ENCODE measurements at places on chromosomes 2 and 18. TPM values are rescaled to one million over a fixed set of nuclear protein-coding genes. Genes with fewer than 3 reads are reported as not detected.
A peak's percentile ranks its signal among the peaks of the same experiment; 100 is the strongest.

Gene UGT1A9
- polyA plus RNA-seq: not detected

Gene COL4A3
- not detected for polyA plus RNA-seq

Gene DNER
- polyA plus RNA-seq: 1.6 TPM

Gene LRATD1
- polyA plus RNA-seq: 9.6 TPM

Gene FHOD3
- 36.4 TPM for polyA plus RNA-seq

Gene GKN1
- 0.15 TPM for polyA plus RNA-seq

Gene PSTPIP2
- 1.4 TPM for polyA plus RNA-seq

Gene CNTNAP5
- 0.75 TPM for polyA plus RNA-seq

Gene NEMP2
- polyA plus RNA-seq: 5.6 TPM

Gene NEDD4L
- 38.5 TPM for polyA plus RNA-seq

Gene RAD51AP2
- 0.13 TPM for polyA plus RNA-seq

GRCh38 chr2:151037434-151037833, 224.2 kb downstream of the RBM43 start:
- DNase-seq: no peak

- DNase-seq: no peak
These were observed 272.2 kb downstream of the PRKCE start for GRCh38 chr2:45923701-45924100.

- DNase-seq: no peak
These were observed 77.3 kb downstream of the LPIN2 start for GRCh38 chr18:2935438-2936192.

GRCh38 chr2:174985614-174986013, 19.6 kb downstream of the CHN1 start:
- DNase-seq: peak; percentile 60

GRCh38 chr18:79798346-79798998, 734 bp downstream of the KCNG2 start:
- no peak for DNase-seq

DNA sequence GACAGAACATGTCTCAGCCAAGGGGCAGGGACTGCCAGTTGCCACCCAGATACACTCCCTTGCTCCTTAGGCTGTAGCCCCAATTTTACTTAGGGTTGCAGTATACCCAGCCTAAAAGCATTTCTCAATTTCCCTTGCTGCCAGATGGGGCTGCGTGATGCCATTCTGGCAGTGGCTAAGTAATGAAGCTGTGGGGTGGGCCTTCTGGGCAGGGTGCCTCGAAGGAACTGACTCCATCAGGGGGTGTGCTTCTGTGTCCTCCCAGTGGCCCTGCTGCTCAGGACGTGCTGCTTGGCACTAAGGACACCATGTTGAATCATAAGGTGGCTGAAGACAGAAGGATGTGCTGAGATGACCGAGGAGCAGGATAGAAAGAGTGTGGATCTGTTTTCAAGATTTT, 74.2 kb downstream of the VWA3B start:
- no peak for DNase-seq

GRCh38 chr2:191748059-191748461, 70.1 kb downstream of the NABP1 start:
- DNase-seq: peak; percentile 48

DNA sequence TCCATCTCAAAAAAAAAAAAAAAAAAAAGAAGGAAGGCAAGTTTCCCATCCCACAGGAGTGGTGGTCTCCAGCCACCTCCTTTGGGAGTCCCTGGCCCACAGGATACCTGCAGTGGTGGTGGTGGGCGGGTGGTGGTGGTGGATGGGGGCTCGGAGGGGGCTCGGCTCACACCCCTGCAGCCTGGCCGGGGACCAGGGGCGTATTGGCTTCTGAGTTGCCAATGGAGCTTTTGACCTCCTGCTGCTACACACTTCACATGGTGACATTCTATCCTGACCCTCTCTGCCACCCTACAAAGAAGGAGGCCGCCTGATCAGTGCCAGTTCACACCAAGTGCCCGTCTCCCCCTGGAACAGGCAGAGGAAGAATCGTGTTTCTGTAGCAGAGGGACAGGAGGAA, 119.6 kb downstream of the NFATC1 start:
- DNase-seq: no peak

GRCh38 chr2:190717306-190717705, 68.4 kb downstream of the NAB1 start:
- DNase-seq: no peak

GRCh38 chr2:11128243-11128951, 26.9 kb upstream of the SLC66A3 start:
- peak; percentile 52 for DNase-seq

- no peak for DNase-seq
These were observed 25.9 kb upstream of the ALLC start for GRCh38 chr2:3631851-3632659.

- DNase-seq: peak; percentile 21
These were observed 198.9 kb downstream of the ADCYAP1 start for GRCh38 chr18:1103537-1103936.

DNA sequence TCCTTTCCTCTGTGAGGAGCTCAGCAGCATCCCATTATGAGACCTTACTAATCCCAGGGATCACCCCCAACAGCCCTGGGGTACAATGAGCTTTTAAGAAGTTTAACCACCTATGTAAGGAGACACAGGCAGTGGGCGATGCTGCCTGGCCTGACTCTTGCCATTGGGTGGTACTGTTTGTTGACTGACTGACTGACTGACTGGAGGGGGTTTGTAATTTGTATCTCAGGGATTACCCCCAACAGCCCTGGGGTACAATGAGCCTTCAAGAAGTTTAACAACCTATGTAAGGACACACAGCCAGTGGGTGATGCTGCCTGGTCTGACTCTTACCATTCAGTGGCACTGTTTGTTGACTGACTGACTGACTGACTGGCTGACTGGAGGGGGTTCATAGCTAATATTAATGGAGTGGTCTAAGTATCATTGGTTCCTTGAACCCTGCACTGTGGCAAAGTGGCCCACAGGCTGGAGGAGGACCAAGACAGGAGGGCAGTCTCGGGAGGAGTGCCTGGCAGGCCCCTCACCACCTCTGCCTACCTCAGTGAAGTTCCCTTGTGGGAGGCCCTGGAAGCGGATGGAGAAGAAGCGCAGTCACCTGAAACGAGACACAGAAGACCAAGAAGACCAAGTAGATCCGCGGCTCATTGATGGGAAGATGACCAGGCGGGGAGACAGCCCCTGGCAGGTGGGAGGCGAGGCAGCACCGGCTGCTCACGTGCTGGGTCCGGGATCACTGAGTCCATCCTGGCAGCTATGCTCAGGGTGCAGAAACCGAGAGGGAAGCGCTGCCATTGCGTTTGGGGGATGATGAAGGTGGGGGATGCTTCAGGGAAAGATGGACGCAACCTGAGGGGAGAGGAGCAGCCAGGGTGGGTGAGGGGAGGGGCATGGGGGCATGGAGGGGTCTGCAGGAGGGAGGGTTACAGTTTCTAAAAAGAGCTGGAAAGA, 7.6 kb downstream of the PROC start:
- DNase-seq: no peak

DNA sequence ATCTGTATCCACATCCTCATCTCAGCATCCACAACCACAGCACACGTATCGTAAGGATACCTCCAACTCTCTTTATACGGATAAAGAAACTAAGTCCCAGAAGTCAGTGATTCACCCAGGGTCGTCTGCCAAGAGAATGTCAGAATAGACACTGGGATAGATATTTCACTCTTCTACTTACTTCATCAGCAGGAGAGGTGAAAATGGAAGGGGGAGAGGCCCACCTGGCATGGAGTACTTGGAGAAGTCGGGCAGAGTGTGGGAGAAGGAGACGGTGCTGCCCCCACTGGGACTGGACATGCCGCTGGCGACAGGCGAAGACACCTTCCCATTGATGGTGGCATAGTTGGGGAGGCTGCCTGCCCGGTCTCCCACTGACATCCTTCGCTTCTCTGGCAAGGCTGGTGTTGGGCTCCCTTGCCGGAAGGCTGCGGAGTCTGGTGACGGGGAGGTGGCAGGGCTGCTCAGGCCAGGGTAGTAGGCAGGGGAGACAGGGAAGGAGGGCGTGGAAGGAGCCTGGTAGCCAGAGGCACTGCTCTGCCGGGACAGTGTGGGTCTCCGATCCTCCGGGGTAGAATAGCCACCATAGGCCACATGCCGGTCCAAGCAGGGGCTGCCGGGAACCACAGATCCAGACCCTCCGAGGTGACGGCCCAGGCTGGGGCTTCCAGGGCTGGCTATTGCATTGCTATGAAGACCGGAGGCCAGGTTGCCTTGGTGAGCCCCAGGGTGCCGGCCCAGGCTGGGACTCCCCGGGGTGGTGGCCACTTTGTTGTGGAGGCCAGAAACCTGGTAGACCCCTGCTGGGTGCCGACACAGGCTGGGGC, 185.1 kb downstream of the TNS1 start:
- DNase-seq: no peak

GRCh38 chr2:34242763-34243123, 643.6 kb upstream of the FAM98A start:
- peak; percentile 14 for DNase-seq

DNA sequence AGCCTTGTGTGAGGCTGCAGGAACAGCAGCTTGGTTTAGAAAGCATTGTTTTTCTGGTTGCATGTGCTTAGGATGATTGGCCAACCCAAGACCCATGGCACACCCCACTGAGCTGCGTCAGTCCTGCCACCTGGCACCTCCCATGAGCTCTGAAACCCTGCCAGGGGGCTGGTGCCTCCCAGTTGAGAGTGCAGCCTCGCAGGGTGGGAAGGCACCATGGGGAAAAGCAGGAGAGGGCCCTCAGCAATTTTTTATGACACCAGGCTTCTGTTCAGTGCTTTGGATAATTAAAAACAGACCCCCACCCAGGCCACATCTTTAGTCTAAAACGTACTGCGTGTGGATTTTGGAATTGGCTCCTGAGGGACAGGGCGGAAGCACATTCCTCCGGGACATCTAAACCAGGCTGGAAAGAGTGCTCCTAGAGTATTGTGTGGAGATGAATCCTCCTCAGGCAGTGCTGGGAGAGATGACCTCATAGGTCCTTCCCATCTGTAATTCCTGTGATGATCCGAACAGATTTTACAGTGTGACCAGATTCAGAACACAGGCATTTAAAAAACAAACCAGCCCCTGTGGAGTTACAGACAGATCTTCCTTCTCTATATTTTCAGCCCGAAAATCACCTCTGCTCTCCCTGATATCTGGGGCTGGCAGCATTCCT, 438.3 kb downstream of the ZNF521 start:
- peak; percentile 68 for DNase-seq

DNA sequence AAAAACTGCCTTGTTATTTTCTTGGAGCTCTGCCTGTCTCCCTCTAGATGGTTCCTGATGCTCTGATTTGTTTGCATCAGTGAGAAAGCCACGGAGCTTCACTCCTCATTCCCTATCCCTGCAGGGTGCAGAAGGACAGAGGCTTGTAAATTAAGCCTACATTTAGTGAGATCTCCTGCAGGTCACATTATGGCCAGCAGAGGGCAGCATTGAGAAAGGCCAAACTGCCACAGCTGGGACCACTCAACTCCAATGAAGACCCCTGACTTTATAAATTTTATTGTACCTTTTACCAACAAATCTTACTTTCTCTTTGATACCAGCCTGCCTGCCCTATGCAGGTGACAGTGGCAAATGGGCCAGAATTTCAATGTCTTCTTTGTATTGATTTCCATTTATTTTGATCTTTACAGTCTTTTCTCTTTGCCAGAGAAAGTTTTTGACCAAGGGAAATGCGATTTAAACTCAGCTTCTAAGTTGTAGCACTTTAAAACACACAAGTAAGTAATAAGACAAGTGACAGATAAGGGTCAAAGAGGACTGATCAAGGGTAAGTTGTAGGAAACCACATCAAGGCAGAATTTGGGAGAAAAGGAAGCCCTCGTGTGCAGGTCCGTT, 1029.1 kb upstream of the KLHL29 start:
- DNase-seq: peak; percentile 52

DNA sequence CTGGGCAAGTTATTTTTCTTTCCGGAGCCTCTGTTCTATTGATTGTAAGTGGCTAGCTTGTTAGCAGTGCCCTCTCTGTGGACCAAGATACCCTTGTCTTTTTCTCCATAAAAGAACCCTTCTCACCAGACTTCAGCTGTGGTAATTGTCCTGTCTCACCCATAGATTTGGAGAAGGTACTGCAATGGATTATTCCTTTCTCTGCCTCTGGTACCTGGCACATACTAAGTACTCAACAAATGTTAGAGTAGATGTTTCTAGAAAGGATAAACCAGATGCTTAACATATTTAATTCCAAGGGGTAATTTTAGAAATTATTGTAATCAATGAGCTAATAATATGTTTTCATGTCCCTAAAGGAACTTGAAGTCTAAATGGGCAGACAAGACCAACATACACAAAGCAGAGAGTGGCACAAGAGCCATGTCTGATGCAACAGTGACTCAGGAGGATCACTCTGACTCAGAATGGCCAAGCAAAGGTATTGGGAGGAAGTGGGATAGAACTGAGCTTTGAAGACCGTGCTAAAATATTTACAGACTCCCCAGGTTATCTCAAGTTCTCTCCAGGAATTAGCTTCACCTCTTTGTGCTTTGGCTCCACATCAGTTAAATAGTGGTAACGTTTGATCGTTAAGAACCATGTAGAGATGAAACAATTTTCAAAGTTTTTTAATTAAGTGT, 129.7 kb upstream of the OSR1 start:
- no peak for DNase-seq

GRCh38 chr18:68679528-68679927, 35.4 kb downstream of the TMX3 start:
- no peak for DNase-seq

DNA sequence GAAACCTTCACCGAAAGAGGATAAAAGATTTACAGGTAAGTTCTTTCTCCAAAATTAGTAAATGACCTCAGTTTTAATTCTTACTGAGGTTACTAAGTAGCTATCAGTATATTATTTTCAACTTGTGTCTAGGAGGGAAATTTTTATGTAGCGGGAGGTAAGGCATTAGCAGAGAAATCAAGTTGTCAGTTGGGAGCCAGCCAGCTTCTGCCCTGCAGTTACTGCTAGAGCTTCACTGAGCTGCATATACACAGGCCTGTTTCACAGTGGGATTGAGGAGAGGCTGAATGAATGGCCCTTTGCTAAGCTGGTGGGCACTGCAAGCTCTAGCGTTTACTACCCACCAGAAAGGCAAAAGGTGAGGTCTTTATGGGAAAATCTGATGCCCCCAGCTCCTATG, 105.7 kb downstream of the ACAA2 start:
- DNase-seq: no peak

- peak; percentile 91 for DNase-seq
These were observed 199.2 kb upstream of the SMAD2 start for GRCh38 chr18:48129621-48130082.

GRCh38 chr2:147135376-147135775, 709.5 kb upstream of the ACVR2A start:
- peak; percentile 28 for DNase-seq

DNA sequence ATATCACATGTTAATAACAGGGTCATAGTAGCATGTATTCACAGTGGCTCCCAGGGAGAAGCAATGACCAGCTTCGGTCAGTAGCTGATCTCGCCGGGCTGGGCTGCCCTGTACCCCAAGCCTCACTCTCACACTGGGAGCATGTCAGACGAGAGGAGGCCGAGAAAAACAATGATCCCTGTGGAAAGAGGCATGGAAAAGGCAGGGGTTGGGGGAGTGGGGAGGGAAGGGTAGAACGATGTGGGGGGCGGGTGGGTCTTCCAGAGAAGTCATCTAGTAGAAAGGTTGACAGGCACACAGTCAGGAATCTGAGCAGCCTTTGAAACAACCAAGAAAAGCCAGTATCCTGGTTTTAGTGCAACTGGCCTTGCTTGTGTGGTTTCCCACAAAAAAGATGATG, 25.4 kb downstream of the TGFA start:
- no peak for DNase-seq

- DNase-seq: no peak
These were observed 48.8 kb downstream of the SPP2 start for GRCh38 chr2:234099266-234099665.
